ENCODE measurements at places on chromosomes 1 and 21. TPM values are rescaled to one million over a fixed set of nuclear protein-coding genes. Genes with fewer than 3 reads are reported as not detected.

DNA sequence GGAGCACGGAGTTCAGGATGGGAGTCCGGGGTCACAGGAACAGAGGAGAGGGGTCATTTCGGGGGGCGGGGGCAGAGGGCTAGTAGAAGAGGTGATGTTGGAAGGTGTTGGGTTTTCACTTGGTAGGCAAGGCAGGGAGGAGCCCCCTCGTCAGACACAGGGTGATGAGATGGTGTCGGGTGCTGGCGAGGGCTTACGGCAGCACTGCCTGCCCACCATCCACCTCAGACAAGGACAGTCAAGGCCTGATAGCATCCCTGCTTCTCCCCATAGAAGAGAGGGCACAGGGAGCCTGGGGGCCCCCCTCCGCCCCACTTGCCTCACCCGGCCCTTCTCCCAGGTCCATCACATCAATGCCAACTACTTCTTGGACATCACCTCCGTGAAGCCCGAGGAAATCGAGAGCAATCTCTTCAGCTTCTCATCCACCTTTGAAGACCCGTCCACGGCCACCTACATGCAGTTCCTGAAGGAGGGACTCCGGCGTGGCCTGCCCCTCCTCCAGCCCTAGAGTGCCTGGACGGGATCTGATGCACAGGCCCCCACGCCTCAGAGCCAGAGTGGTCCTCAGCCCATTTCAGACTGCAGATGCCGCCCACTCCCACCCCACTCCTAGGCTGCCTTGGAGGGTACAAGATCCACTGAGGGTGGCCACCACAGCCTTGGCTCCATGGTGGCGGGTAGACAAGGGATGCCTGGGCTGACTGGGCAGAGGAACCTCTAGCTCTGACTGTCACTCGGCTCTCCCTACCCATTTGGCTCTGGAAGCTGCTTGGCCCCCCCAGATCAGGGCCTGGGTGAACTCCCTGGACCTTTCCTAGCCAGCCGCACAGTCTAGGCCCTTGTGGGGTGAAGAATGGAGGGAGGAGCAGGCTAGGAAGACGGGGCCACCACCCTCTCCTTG lies 4.3 kb upstream of the MTFR1L start:
- H3K36me3 ChIP-seq = no peaks in the 10 kb centered on the region
- DNase-seq = no peak
- H3K27me3 ChIP-seq = no peaks in the 10 kb centered on the region

DNA sequence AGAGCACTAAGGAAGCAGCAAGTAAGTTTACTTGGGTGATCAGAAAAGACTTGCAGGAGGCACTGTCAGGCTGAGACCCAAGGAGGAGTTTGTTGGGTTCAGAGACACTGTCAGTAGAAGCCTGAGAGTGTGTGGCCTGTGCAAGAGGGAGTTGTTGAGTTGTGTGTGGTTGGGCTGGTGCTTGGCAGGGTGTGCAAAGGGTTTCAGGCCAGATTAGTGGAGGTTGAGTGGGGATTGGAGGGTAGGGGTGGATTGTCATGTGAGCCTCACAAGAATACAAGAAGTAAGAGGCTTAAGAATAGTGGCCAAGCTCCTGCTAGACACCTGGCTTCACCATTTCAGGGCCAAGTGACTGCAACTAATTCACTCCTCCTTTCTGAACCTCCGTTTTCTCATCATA lies 8.9 kb upstream of the KIF21B start:
- H3K4me1 ChIP-seq = no peaks in the 10 kb centered on the region
- H3K4me3 ChIP-seq = no peak overlapping the region
- H3K27ac ChIP-seq = no peak overlapping the region
- DNase-seq = no peak

DNA sequence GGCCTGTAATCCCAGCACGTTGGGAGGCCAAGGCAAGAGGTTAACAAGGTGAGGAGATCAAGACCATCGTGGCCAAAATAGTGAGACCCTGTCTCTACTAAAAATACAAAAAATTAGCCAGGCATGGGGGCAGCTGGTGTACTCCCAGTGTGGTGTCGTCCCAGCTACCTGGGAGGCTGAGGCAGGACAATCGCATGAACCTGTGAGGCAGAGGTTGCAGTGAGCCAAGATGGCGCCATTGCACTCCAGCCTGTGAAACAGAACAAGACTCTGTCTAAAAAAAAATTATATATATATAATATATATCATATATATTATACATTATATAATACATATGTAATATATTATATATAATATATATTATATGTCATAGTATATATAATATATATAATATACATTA lies 249.2 kb upstream of the TPTE start:
- no peaks in the 10 kb centered on the region for H3K27me3 ChIP-seq
- no peak overlapping the region for H3K27ac ChIP-seq
- H3K4me3 ChIP-seq = no peak overlapping the region
- H3K4me1 ChIP-seq = no peaks in the 10 kb centered on the region

The RCAN3 gene
- 67.7 TPM for total RNA-seq

Data from activated naive CD8-positive, alpha-beta T cell treated with anti-CD3 and anti-CD28 coated beads for 36 hours (primary cell).